Occipital lobe (tissue), 3 donors: ENCODE measurements at places on chromosomes 1 and 21. TPM values are rescaled to one million over a fixed set of nuclear protein-coding genes. Genes with fewer than 3 reads are reported as not detected.

Gene OR2T35
- total RNA-seq: not detected

Gene RPE65
- total RNA-seq: 0.16 TPM

Gene ADCY10
- 0.62 TPM for total RNA-seq

DNA sequence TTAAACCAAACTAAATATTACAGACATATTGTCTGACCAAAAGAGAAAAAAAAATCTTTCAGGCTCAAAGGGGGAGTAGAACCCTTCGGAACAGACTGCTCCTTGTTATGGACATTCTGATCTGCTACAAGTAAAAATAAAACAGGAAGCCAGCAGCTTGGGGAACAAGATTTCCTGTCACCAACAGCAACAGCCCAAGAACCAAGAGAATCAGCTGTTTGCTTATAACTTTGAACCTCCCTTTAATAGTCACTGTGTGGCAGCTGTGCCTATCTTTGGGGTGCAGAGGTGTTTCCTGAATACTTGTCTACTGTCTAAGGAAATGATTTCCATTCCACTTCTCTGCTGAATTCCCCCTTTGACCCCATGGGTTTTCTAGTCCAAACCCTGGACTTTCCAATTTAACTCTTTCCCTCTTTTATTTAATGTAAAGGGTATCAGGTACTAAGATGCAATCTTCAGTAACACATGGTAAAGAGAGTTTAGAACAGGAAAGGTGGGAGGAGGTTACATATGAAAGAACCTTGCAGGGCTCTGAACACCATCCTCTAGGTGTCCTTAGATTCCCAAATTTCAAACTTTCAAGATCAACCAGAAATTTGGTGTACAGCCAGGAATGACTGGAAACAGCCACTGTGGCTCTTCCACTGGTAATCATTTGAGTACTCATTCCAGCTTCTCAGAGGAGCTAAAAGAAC is 38.6 kb downstream of the GPR3 start:
- no peak for DNase-seq

GRCh38 chr1:173337126-173337525 is 130.0 kb upstream of the TNFSF4 start:
- DNase-seq: no peak

DNA sequence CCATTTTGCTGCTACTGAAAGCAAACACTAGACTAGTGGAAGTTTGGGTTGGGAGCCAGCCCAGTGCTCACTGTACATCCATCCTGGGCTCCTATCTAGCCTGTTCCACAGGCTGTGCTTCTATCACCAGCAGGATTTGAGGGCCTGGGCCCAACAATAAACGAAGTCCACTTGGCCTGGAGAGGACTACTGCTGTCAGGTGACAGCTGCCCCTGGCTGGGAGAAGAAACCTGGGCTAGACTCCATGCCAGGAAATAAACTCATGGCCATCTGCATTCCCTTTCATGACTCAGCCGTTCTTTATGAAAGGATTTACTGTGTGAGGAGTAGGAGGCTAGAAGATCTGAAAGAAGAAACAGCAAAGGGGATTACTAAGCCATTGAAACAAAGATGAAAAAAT is 35.5 kb downstream of the COLGALT2 start:
- peak; percentile 65 for DNase-seq

GRCh38 chr1:174572771-174573170 is 125.0 kb downstream of the GPR52 start:
- no peak for DNase-seq

DNA sequence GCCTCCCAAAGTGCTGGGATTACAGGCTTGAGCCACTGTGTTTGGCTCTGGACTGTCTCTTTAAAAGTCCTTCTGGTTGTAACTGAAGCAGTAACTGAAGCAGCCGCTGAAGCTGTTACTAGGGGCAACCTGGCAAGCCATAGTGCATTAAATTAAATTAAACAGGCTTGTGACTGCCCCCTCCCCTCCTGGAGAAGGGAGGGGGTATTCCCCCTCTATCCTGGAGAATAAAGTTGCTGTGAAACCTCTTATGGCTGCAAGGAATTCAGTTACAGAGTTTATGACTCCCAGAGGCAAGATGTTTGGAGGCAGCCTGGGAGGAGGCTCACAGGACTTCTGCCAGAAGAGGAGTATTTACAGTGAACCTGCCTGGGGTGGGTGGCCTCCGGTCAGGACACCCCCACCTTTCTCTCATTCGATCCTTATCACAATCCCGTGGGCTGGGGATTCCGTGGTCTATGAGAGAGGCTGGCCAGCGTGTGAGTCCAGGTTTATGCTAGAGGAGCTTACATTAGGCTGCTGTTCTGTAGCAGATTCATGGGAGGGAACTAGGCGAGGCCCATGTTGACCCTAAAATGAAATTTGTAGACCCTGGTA is 8.3 kb downstream of the TTC22 start:
- no peak for DNase-seq

GRCh38 chr21:42560517-42561179 is 47.0 kb downstream of the SLC37A1 start:
- no peak for DNase-seq
